Suppressor macrophage treated with lipopolysaccharide for 1 hour (primary cell): ENCODE measurements at places on chromosomes 6 and 20.

DNA sequence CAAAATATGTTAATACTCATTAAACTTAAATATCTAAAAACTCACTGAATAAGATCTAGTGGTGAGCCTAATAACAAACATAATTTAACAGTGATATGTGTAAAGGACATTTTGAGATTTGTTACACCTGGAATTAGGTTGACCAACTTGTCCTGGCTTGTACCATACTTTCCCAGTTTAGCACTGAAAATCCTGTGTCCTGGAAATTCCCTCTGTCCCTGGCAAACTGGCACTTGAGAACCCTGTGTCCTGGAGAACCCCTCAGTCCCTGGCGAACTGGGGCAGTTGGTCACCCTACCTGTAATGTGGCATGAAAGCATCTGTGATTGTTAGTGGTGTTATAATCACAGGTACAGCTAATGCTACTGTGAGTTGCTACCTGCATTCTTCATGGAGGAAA, 6.9 kb upstream of the PRND start:
- DNase-seq = no peak

DNA sequence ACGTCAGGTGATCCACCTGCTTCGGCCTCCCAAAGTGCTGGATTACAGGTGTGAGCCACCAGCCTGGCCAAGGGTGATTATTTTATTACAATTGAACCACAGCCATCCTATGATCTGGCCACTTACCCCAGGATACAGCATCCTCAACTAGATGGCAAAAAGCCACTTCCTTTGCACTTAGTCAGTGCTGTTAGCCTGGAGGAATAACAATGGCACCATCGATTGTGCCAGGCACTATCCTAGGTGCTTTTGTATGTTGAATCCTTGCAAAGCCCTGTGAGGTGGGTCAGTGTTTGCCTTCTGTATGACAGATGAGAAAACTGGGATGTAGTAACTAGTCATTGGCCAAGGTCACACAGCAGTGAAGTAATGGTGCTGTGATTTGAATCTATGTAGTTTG, 11.2 kb upstream of the TTPAL start:
- DNase-seq = no peak

GRCh38 chr20:43825581-43825980, 89.1 kb upstream of the TOX2 start:
- DNase-seq = no peak

- DNase-seq = no peak
Measured at GRCh38 chr6:162497389-162497788, 230.2 kb downstream of the PRKN start.

DNA sequence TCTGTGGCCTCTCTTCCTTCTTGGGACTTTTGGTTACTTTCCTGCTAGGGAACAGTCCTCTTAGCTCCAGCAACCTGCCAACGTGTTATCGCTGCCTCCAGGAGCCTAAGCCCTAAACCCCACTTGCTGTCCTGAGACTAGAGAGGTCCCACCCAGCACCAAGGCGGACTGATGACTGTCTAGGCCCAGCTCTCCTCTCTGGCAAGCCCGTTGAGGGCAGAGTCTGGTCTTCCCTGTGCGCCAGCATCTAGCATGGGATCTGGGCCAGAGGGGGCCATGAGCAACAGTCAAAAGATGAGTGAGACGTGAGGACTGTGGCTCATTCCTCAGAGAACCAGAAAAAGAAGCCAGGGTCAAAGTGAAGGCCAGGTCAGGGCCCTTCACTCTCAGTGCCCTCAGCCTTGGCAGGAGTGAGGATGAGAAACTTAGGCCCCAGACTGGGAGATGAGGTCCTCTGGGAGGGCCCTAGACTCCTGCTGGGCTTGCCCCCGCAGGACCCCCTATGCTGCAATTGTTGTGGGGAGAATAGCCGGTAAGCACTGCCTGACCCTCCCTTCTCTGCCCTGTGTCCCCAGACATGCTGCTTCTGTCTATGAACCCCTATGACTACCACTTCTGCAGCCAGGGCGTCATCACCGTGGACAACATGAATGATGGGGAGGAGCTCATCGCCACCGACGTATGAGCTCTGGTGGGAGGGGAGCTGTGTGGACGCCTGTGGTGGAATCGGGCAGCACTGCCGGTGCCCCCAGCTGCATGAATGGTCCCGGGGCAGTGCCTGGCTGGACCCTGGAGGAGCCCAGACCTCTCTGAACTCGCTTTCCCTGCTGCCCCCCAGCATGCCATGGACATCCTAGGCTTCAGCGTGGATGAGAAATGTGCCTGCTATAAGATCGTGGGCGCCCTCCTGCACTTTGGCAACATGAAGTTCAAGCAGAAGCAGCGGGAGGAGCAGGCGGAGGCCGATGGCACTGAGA, 30.9 kb downstream of the MYH7B start:
- no peak for DNase-seq
